ENCODE measurements at places on chromosomes 6 and 20.
A peak's percentile ranks its signal among the peaks of the same experiment; 100 is the strongest.

DNA sequence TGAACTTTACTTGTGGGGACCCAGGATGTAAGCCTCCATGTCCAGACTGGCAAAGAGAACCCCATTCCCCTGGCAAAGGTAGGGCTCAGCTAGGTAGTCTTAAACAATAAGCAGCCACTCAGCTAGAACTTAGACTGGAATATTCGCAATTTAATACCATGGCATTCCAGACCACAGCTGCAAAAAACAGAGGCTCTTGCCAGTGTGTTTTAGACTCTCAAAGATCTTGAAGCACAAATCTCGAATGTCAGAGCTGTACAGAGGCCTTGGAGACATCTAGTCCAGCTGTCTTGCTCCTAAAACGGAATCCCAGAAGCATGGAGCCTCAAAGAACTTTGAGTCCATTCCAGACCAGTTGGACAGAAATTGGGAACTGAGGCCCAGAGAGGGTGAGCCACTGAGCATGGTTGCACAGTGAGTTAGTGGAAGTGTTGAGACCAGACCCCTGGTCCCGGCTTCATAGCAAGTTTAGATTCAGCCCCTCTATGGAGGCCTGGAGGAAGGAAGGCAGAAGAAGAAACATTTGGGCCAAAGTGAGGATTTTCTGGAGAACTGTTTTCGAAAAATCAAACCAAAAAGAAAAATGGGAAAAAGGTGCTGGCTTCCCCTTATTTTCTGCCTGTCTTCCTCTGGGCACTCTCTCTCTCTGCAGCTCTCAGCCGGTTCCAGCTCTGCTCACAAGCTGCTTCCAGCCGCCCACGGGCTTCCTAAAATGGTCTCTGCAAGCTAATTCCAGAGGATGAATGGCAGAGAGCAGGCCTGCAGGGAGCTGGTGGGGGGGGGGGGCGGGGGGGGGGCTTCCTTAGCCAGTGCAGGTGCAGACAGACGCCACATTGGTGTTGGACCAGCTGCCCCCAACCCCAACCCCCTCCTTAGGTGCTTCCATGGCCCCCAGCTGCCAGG, 32.4 kb downstream of the AAR2 start:
- DNase-seq, result no peak

DNA sequence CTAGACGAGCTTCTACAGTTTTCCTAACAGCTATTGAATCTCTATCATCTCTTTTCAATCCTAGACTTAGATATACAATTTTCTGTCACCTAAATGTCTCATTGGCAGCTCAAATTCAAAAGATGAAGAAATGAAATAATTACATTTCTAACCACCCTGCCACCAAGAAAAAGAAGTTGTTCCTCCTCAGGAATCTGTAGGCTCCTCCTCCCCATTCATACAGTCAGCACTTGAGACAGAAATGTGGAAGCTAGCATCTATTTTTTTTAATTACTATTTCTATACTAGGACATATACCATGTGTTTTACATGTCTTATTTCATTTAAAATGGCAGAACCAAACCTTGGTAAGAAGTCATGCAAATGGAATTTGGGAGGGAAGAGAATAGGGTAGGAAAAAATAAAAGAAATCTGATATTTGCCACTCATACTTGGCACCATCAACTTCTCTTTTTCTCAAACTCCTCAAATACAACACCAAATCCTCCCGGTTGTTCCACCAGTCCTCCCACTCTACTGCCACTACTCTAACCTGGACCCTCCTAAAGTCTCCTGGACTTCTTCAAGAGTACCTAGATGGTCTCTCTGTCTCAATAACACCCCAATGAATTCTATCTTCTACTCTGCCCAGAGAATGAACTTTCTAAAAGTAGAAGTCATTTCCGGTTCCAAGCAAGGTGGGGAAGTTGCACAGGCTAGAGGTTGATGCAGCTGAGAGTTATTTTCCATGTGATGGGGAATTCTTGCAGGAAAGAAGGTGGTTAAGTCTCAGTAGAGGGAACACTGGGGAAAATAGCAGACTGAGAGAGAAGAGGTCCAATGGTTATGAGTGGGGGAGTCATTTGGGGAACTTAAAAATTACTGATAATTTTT, 54.1 kb downstream of the ATXN1 start:
- DNase-seq, result no peak

GRCh38 chr6:90222724-90223198, 73.9 kb downstream of the BACH2 start:
- peak; percentile 95 for DNase-seq

DNA sequence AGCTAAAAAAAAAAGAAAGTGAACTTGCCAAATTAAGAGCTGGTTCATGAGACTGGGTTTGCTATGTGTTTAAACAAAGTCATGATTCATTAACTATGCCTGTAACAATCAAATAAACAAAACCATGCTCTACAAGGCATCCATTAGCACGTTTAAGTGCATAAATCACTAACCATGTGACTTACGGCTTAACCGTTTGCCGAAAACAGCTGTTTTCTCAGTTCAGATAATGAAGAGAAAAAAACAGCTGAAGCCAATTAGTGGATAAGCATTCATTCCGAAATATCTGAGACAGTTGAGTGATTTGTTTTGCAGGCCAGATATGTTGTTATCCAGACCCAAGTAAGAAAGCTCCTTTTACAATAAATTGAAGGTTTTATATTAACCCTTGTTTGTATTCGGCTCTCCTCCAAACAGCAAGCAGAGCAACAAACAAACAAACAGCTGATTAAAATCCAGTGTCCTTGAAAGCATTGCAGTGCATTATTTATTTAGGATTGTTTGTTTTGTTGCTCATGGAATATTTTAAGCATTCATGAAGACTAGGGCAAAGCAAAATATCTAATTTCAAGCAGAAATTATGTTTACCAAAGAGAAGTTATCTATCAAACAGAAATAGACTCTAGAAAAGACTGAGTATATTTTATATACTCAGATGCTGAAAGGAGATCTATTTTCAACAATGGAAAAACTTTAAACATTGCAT, 343.5 kb downstream of the RFPL4B start:
- peak; percentile 5 for DNase-seq
